ENCODE measurements at places on chromosomes 16 and 17. TPM values are rescaled to one million over a fixed set of nuclear protein-coding genes. Genes with fewer than 3 reads are reported as not detected.

Gene CCDC78
- total RNA-seq, result 0.42 TPM

Gene FN3K
- total RNA-seq, result 4.3 TPM

Gene SCNN1G
- total RNA-seq, result not detected

Gene NPTX1
- total RNA-seq, result 4.8 TPM

Gene LCAT
- 43.1 TPM for total RNA-seq

Gene WRAP53
- 3.3 TPM for total RNA-seq

Gene TK1
- total RNA-seq, result 7.9 TPM

DNA sequence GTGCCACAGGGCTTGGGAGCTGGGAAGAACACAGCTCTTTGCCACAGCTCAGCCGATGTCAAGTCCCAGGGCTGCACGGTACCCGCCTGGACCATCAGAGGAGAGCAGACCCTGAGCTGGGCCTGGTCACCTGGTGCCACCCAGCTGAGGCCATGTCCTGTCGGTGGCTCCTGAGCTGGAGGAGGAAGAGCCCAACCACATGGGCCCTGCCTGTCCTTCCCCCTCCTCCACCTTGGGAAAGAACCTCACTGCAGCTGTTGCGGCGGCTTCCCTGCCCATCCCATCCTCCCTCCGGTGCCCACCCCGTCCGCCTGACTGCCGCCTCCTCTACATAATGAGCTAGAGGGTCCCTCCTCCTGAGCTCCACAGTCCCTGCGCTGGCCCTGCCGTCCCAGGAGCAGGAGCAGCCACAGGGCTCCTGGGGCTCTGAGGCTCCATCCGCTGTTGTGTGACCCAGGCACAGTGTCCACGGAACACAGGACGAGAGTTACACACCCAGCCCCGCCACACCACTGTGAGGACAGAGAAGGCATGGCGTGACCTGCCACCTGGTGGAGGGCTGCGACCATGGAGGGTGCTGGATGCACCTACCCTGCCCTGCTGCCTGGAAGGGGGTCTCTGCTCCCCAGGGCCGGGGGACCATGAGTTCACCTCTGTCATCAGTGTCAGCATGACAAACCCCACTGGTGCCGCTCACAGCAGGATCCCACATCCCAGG is 21.4 kb upstream of the CHMP6 start:
- no peak for DNase-seq

GRCh38 chr16:69773260-69773947 is 11.3 kb downstream of the WWP2 start:
- DNase-seq, result no peak

DNA sequence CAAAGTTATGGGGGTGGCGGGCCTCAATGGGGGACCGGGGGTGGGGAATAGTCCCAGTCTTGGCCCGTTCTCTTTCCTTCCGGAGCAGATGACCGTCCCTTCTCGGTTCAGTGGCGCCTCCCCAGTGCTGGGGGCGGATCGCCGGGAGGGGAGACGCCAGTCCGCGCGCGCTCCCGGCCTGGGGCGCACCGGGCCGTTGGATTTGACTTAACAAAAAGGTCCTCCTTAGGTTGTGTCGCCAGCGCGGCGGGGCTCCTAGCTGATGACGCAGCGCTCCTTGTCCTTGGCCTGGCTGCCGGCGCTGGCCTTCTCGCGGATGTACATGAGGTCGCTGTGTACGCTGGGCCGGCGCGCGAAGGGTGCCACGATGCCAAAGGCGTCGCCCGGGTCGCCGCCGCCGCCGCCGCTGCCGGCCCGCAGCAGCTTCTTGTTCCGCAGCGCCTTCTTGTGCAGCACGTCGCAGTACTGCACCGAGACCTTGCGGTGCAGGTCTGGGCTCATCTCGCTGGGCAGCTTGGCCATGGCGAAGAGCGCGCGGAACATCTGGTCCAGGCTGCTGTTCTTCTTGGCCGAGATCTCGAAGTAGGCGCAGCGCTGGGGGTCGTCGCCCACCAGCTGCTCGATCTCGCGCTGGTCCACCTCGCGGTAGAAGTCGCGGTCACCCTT is 1.2 kb downstream of the RASD1 start:
- no peak for DNase-seq

- DNase-seq, result peak; percentile 8
These were observed 3.2 kb upstream of the IGF2BP1 start for GRCh38 chr17:48993951-48994350.

DNA sequence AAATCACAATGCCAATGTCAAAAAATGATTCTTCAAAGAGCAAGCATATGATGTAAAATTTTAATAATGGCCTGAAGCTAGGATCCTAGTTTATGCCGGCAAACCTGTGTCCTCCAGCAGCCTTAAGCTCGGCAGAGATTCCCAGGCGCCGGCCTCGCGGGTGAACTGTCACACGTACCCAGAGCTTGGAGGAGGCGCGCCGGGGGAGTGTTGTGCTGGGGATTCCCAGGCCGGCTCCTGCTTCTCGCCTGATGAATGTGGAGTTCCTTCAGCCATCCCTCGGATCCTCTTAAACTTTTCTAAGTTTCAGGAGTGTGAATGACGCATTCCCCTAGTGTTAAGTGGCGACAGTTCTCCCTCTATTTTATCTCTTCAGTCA is 19.1 kb upstream of the NTN1 start:
- no peak for DNase-seq

DNA sequence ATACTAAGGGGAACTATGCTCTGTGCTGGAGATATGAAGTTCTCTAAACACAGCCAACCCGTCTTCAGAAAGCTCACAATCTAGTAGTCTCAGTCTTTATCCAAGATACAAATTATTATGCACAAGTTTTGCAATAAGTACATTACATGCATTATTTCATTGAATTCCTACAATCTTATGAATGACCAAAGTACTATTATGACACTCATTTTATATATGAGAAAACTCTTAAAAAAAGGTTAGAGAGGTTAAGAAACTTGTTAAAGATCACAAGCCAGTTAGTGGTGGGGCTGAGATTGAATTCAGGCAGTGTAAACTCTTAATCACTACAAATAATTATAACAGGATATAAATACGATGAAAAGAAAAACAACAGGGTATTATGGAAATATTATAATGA is 4.7 kb upstream of the BRIP1 start:
- no peak for DNase-seq

- DNase-seq, result no peak
These were observed 278.3 kb upstream of the CCL2 start for GRCh38 chr17:33976831-33977230.

- DNase-seq, result no peak
These were observed 116.9 kb upstream of the CACNG3 start for GRCh38 chr16:24139282-24139681.

DNA sequence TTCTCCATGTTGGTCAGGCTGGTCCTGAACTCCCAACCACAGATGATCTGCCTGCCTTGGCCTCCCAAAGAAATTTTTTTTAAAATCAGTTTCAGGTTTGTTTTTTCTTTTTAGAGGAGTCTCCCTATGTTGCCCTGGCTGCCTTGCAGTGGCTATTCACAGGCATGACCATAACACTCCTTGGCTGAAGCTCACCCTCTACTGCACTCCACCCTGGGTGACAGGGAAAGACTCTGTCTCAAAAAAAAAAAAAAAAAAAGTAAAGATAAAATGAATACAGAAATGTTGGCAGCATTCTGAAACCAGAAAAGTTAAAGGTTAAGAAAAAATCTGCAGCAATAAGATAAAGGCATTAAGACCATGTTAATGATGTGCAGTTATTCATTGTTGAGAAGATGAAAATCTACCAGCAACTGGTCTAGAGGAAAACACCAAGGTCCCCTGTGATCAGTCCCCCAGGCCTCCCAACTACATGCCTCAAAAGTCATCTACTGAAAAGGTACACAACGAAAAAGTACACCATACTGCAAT is 15.1 kb downstream of the YWHAE start:
- DNase-seq, result no peak

- peak; percentile 93 for DNase-seq
These were observed 27.0 kb upstream of the DHX8 start for GRCh38 chr17:43456661-43457361.

GRCh38 chr17:60224064-60224463 is 74.3 kb downstream of the CA4 start:
- no peak for DNase-seq

DNA sequence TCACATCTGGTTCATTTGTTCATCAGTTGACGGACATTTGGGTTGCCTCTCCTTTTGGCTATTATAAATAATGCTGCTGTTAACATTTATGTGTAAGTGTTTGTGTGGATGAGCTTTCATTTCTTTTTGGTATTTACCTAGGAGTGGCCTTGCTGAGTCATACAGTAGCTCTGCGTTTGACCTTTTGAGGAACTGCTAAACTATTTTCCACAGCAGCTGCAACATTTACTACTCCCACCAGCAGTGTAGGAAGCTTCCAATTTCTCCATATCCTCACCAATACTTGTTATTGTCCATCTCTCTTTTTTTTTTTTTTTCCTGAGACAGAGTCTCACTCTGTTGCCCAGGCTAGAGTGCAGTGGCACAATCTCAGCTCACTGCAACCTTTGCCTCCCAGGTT is 20.7 kb upstream of the PLCG2 start:
- DNase-seq, result no peak

DNA sequence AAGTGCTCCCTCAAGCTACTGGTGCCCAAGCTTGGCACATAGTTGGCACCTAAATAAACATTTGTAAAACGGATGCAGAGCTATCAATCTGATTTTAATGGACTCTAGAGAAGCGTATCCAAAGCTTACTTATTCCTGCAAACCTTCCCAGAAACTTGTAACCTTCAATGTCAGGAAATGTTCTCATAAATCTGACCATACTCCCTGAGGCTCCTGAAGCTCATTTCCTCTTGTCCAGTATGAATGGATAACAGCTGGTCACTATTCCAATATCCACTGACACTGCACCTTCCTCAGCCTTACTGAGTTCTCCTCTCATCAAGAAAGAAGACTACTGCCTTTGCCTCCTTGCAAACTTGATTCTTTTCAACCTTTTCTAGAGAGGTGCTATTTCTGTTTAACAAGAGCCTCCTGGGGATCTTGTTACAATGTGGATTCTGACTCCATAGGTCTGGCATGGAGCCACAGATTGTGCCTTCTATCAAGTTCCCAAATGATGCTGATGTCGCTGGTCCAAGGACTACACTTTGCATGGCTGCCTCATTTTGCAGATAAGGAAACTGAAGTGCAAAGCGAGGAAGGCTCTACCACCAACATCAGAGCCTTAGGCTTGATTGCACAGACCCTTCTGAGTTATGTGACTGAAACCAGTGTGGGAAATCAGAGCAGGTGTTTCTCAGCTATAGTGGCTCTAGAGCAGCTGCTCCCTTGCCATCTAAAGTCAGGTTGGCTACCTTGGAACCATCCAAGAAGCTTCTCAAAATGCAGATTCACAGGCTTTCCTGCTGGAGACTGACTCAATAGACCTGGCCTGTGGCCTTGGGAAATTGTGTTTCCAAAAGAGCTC is 377.8 kb downstream of the SOX9 start:
- DNase-seq, result no peak

- DNase-seq, result no peak
These were observed 13.7 kb upstream of the LDHD start for GRCh38 chr16:75130150-75130771.

GRCh38 chr17:76565728-76566612 is 19.7 kb downstream of the ST6GALNAC2 start:
- DNase-seq, result no peak

DNA sequence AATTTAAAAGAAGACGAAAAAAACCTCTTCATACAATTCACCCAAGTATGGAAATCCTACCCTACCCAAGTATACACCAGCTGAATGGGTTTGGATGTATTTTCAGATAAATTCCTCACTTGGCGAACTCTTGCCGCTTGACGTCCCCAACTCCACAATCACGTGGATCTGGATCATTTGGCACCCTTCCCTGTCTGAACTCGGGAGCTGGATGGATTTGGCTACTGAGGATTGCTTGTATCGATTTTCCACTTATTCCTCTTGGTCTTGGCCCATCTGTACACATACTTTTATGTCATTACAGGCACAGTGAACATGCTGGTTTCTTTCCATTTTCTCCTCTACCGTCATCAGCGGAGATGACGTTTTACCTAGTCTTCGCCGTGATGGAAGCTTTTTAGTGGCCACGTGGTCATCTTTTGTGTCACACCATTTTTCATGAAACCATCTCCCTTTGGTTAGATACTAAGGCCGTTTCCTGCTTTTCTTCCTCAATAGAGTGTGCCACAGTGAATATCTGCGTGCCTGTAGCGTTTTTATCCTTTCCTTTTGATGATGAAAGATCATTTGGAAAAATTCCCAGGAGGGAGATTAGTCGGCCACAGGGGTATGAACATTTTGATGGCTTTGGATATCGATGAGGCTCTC is 47.1 kb downstream of the CMIP start:
- no peak for DNase-seq

DNA sequence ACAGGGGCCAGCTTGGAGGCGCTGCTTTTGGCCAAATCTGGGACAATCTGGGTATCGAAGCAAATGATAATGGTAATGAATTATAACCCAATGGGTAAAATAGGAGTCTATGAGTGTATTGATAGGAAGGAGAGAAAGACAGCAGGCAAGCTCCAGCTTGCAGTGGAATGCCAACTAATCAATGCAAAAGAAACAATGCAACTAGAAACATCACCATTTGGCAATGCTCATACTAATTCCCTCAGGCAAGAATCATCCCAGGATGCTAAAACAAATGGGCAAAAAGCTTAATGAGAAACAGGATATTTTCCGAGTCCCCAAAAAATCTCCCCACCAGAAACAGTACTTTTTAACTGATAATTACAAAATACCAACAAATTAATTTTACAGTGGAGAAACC is 64.7 kb downstream of the ADCY9 start:
- no peak for DNase-seq

DNA sequence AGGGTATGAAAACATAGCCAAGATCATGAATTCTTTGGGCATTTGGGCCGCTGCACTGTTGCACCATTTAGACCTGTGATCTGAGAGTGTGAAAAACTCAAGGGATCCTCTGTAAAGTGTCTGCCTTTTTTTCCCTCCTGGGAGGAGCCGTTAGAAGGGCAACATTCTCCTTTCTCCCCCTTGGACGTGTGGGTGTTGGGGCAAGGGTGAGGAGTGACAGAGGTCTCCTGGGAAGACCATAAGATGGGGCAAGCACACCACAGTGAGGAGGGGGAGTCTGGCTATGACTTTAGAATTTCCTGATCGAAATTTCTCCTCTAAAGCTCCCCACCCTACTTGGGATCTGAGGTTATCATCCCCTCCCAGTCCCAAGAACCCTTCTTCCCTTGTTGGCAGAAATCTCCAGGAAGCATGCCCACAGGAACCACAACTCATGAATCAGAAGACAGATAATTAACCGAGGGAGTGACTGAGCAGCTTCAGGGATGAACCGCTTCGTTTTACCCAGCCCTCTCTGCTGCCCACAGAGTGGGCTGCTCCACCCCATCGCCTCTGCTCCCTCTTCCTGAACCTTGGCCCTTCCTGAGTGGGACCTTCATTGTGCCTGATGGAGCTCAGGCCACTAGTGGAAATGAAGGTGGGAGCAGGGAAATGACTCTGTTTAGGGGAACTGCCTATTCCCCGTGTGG is 4.2 kb downstream of the ITGB3 start:
- DNase-seq, result no peak

GRCh38 chr17:61160789-61161445 is 238.7 kb upstream of the TBX2 start:
- DNase-seq, result no peak

- no peak for DNase-seq
These were observed 139.9 kb downstream of the MRM1 start for GRCh38 chr17:36741019-36741902.

- no peak for DNase-seq
These were observed 18.0 kb downstream of the CD7 start for GRCh38 chr17:82299452-82299851.

GRCh38 chr17:58285422-58285810 is 4.7 kb upstream of the MPO start:
- DNase-seq, result no peak
